ENCODE measurements at places on chromosomes 3 and 15.

DNA sequence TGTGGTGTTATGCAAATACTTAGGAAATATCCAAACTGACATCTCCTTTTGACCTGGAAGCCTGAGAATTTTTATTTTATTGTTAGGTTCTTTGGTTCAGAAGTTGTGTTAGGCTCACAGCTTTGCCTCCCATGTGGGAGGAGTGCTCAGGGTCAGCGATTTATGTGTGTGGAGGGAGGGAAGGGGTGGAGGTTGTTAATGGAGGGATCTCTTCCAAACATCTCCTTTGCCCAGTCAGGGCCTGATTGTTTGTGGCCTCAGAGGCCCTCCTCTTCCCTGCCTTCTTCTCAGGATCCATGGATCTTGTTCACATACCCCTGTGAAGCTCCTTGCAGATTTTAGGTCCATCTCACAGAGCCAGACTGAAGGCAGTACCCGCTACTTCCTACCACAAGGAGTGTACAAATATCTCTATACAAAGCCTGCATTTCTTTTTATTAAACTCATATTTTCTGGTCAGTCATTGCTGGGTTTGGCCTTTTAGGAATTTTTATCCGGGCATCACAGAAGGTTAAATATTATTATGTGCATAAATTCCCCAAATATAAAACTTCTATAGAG is 40.3 kb downstream of the BBX start:
- DNase-seq: no peak

- DNase-seq: peak; percentile 97
Observed at GRCh38 chr3:195907934-195908693, at the start of gene TNK2. Gene TNK2 (minus strand): TSS chr3:195908551. CDS start chr3:195888588, 19,963 bp downstream.

DNA sequence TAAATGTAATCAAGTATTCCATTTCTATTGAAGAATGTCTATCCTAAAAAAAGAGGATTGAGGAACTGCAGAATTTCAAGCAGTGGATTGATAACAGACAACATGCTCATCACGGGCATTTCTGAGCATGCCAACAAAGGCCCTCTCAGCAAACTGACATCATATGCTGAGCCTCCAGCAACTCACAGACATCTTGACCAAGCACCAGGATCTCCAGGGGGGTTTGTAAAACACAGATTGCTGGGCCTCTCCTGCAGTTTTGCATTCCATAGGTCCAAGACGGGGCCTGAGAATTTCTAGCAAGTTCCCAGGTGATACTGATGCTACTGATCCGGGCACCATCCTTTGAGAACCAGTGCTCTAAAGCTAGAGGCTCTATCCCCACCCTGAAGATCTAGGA is 85.0 kb downstream of the FOXP1 start:
- DNase-seq: no peak

DNA sequence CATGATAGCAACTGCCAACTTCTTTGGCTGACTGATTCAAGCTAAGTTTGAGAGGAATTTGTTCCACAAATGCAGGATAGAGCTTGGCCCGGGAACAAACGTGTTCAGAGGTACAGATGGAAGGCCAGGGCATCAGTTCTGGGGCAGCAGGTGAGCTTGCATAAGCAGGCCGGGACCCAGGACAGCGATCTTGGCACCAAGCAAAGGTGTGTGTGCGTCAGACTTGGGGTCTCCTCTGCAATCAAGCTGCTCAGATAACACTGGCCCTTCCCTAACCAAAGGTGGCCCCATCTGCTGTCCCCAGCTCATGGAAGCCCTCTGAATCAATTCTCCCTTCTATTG is 155.6 kb downstream of the MEGF11 start:
- DNase-seq: no peak

- DNase-seq: no peak
Observed at GRCh38 chr15:40960925-40961324, 7.7 kb downstream of the CHAC1 start.

- no peak for DNase-seq
Observed at GRCh38 chr3:17087509-17087908, 202.8 kb downstream of the PLCL2 start.

DNA sequence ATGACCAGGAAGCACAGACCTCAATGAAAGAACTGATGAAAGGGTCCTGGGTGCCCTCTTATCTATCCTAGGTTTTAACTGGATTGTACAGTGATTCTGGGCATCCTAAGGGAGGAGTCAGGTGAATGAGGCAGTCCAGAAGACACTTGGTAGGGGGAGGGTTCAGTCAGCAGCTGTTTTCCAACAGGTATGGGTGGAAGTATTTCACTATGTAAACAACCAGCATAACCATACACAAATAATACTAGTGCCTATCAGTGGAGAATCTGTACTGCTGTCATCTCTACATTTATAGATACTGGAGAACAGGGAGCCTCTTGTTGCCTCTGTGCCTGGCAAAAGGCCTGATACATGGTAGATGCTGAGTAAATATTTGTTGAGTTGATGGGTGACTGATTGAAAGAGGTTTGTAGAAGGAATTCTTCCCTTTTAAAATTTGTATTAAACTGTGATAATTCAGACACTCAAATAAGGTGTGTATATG is 328.5 kb downstream of the RBMS3 start:
- no peak for DNase-seq

DNA sequence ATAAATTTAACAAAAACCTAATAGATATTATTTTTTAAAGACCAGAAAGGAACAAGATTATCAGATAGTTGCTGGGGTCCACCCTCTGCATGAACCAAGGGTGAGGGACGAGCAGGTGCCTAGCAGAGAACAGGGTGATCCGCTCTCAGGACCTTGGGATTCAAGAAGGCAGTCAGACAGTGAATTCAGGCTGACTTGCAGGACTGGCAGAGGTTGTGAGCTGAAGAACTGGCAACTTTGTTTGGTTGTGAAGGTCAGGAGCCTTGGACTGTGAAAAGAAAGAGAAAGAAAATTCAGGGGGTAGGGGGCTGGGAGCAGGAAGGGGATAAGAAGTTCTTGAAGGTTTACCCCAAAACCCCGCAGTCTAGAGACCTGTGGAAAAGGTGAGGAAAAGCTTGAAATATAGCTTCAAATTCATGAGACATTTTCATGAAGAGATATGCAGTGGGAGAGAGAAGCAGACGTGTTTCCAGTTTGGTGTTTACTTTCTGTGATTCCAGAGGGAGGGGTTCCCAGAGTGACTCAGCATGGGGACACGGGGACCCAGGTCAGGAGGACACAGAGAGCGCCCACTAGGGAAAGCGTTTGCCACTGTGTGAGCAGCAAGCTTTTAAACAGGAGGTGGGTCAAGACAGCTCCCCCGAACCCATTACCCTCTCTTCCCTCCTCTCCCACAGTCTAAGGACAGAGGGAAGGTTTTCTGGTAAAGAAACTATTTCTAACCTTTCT is 217.2 kb upstream of the UMPS start:
- DNase-seq: no peak

DNA sequence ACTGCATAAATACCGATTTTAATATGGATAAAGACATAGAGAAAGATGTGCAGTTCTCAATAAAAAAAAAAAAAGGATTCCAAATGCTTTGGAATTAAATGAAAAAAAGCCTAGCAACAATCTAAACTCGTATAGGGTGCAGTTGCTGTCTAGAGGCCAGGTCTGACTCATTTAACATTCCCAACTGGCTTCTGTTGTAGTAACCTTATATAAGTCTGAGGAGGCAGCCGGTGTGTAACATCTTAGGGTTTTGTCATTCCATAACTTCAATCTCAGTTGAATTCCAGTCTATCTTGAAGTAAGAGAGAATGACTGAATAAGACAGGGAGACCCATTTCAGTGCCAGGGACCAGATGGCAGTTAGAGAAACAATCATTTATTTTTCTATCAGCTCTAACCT is 6.5 kb downstream of the PDCD10 start:
- no peak for DNase-seq

DNA sequence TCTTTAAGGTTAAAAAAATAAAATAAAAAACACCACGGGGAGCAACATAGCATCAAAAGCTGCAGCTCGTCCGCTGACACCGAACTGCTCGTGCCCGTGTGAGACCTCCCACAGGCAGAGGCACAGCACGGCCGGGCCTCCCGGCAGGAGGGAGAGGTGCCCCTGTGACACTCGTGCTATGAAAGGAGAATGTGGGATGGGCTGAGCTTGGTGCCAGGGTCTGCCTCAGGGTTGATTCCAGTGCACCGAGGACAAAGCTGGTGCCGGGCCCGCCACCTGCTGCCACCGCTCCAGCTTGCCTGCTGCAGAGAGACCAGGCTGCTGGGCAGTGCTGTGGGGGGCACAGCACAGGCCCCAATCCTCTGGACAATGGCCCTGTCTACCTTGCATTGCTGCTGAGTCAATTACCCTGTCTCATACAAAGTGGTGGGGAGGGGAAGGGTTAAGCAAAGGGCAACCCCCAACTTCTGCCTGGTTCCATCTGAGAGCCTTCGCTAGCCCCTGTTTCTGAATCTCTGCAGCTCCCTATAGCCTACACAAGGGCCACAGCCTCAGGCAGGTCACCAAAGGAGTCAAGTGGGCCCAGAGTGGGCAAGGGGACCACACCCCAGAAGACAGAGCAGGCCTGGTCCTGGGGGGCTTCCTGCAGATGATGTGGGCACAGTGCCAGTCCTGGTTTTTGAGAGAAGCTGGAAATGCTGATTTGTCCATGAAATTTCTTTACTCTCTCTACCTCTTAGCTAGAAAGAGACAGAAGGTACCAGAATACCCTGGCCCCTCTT is 74.0 kb upstream of the SNRPA1 start:
- DNase-seq: no peak

DNA sequence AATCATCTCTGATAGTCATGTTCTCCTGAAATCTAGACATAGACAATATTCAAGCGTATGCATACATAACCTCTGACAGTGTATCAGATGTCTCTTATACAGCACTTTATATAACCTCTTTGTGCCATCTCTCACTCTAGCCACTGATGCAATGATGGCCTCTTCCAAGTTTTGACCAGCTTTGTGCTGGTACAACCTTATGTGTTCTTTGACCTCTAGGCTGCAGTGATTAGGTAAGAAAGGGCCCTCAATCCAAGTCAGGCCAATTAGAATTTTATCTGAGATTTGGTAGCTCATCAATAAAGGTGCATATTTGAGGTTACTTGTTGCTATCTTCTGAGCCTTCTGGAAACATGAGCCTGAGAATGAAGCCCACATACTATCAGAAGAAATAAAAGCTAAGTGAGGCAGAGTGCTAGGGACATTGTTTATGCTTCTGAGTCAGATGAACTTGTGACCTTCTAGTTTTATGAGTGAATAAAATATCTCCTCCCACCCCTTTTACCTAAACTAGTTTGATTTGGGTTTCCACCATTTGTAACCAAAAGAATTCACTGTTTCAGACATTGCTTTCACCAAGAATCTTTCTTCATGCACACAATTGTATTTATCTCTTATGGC is 283.2 kb upstream of the SUCLG2 start:
- DNase-seq: no peak

DNA sequence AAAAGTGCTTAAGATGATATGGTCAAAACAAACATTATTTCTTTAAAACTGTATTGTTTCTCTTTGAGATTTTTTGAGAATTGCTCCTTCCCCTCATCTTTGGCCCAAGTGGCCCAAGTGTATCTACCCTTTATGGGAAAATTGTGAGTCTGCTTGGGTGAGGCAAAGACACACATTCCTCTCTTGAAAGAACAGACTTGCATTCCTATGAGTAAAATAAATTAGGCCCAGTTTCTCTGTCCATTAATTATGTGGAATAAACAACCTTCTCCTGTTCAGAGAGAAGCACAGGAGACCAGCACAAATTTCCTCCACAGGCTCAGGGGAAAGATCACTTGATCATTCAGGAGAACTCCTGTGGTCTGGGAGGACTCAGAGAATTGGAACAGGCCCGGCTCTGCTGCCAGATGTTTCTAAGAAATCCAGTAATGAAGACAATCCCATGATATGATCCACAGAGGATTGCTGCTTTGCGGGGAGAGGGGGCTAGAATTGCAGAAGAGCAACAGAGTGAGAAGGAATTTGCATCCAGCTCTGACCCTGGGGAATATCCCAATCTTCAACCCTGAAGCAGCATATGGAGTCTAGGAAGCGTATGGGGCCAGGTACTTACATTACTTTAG is 53.8 kb upstream of the BOC start:
- no peak for DNase-seq

GRCh38 chr3:121477589-121477988 is 68.2 kb downstream of the POLQ start:
- no peak for DNase-seq

GRCh38 chr3:184538666-184539431 is 22.7 kb upstream of the EPHB3 start:
- no peak for DNase-seq

- DNase-seq: peak; percentile 20
Observed at GRCh38 chr3:10010421-10010877, 15.8 kb upstream of the FANCD2 start.

GRCh38 chr3:16520970-16521881 is 7.7 kb upstream of the RFTN1 start:
- DNase-seq: no peak

- peak; percentile 35 for DNase-seq
Observed at GRCh38 chr15:37099319-37100108, 835 bp downstream of the MEIS2 start.

- peak; percentile 24 for DNase-seq
Observed at GRCh38 chr3:71916747-71917369, 131.9 kb upstream of the PROK2 start.

GRCh38 chr15:33874156-33874555 is 94.1 kb upstream of the CHRM5 start:
- no peak for DNase-seq

GRCh38 chr3:112335434-112335781 is 2.5 kb downstream of the CD200 start:
- DNase-seq: no peak

GRCh38 chr15:75927601-75928000 is 23.9 kb downstream of the FBXO22 start:
- no peak for DNase-seq

- no peak for DNase-seq
Observed at GRCh38 chr3:109818081-109818480, 480.7 kb upstream of the DPPA4 start.

GRCh38 chr3:131174752-131175151 is 148.1 kb downstream of the NEK11 start:
- peak; percentile 56 for DNase-seq

DNA sequence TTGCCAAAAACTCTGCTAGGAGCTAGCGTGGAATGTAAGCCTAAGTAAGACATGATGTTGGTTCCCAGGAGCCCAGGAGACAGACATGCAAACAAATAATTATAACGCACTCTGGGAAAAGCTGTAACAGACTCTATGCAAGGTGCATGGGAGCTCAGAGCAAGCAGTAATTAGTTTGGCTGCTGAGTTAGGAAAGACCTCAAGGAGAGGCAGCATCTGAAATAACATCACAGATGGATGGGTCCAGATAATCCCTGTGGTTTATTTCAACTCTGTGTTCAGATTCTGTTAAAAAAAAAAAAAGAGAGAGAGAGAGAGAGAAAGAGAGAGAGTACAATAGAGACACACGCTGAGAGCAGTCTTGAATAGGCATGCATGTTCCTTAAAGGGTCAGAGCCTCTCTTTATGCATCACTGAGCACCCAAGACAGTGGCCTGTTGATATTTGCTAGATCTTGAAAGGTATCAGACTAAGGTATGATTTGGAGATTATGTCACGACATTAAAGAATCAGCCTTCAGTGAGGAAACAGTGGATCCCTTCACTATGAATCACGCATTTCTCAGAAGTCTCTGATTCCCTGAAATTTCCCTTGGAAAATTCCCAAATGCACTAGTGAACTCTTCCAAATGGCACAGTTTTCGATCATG is 124.4 kb upstream of the LIPC start:
- DNase-seq: no peak

GRCh38 chr15:58616171-58616570 is 133.3 kb downstream of the ADAM10 start:
- DNase-seq: no peak

- DNase-seq: peak; percentile 36
Observed at GRCh38 chr3:50146316-50146901, 8.7 kb upstream of the SEMA3F start.

GRCh38 chr3:175163686-175164085 is 304.6 kb downstream of the NAALADL2 start:
- no peak for DNase-seq

Data from hematopoietic multipotent progenitor cell treated with erythropoietin and hydrocortisone succinate and interleukin-3 and kit ligand, for 6 days (in vitro differentiated cells).